Posterior cingulate gyrus (tissue), 11 donors: ENCODE measurements at places on chromosomes 12 and 14.

DNA sequence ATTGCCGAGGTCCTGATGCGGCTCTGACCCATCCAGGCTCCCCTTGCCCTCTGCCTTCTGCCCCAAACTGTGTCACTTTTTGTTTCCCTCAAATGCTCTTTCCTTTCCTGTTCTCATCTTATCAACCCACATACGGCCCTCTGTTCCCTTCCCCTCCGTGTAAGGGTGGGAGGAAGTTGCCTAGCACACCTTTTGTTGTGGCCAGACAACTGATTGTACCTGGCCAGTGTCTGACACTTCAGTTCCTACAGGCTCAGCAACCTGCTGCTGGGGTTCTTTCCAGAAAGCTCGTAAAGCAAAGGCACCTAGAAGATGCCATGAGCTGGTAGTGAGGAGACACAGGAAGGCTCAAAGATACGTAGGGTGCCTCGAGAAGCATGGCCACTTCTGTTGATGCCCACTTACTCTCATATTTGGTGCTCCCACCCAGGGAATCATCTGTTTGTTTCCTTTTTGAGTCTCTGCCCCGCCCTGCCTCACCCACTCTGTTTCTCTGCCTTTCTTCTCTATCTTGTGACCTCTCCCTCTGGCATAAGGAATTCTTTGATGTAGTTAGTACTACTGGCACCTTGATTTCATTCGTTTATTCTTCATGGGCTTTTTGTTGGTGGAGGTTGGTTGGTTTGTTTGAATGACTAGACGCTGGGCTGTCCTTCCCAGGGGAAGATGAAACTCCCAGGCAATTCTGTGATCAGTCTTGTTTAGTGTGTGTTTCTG, 152.4 kb upstream of the FKBP4 start:
- DNase-seq, result no peak

- peak; percentile 89 for DNase-seq
These were observed at the start of gene SUSD6 for GRCh38 chr14:69611172-69612013. TSS of gene SUSD6 (plus strand) at chr14:69611596. CDS start at chr14:69658593, 46,997 bp downstream.

- DNase-seq, result no peak
These were observed 8.5 kb downstream of the MAPKAPK5 start for GRCh38 chr12:111850526-111850925.

DNA sequence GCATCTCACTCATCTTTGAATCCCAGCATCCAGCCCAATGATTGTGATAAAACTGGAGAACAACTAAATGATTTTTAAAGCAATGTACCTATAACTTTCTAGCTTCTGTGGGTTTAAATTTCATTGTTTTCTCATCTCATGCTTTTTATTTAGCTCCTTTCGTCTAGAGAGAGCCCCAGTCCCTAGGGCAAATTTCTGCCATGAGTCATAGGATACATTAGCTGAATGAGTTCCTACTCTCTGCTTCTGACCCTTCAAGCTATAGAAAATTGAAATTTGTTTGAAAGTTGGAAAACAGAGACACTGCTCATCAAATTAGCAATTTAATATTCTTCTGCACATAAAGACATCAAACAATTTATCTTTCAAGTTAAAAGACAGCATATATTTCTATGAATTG, 113.9 kb downstream of the KIF21A start:
- DNase-seq, result no peak

- no peak for DNase-seq
These were observed 62.5 kb upstream of the PRICKLE1 start for GRCh38 chr12:42652048-42652447.

- no peak for DNase-seq
These were observed 34.4 kb downstream of the TMEM116 start for GRCh38 chr12:111978545-111978944.

DNA sequence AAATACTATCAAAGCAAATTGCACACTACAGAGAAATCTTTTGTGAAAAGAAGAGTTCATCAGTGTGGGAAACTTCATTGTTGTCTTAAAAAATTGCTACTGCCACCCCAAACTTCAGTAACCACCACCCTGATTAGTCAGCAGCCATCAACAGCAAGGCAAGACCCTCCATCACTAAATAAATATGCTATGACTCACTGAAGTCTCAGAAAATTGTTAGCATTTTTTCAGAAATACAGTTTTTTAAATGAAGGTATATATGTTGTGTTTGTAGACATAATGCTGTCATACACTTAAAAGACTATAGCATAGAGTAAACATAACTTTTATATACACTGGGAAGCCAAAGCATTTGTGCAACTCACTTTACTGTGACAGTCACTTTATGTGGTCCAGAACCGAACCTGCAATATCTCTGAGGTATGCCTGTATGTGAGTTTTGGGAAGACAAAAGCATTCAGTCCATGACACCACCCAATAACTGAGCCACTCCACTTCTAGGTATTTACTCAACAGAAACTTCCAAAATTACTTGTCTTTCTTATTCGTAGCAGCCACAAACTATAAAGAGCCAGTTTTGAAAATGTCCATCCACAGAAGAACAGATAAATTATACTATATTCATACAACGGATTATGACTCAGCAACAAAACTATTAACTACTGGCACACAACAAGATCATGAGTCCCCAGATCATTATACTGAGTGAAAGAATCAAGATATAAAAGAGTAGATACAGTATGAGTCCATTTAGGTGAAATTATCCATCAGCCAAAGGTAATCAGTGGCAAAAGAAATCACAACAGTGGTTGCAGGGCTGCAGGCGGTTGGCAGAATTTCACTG, 649.6 kb downstream of the BCL11B start:
- no peak for DNase-seq

DNA sequence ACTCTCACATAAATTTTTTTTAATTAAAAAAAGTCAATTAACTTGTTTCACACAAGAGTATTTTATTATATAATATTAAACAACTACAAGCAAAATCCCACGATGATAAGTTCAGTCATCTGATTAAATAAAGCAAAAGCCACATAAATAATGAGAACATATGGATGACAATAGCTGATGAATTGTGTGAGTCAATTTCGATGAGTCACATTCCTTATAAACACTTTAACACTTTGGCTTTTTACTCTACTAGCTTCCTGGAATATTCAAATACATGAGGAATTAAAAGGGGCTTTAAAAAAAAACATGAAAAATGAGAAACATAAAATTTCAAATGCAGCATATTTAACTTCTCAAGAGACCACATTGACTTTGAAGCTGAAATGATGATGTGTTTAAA, 95.3 kb downstream of the BCAT1 start:
- no peak for DNase-seq

DNA sequence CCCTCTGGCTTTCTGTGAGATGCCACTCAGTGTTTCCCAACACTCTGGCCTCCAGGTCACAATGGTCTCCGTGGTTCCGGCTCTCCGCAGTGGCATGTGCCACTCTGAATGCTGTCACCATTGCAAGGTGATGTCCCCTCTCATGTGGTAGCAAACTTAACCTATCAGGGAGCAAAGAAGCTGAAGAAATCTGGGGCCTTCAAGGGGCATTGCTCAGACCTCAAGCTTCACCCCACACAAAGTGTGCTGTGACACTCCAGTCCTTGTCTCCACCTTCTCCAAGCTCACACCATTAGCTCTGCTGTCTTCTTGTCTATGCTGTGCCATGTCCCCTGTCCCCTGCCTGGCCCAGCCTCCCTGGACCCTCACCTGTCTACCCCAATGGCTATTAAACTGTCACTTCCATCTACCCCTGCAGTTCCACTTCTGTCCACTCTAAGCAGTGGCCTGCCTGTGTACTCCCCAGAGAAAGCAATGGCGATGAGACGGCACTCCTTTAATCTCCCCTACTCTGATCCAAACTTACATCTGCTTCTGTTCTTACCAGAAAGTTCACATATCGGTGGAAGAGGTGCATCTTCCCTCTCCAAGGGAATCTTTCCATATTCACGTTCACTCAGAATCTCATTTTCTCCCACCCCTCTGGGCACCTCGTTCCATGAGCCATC, 93.7 kb downstream of the DHRS2 start:
- DNase-seq, result no peak

DNA sequence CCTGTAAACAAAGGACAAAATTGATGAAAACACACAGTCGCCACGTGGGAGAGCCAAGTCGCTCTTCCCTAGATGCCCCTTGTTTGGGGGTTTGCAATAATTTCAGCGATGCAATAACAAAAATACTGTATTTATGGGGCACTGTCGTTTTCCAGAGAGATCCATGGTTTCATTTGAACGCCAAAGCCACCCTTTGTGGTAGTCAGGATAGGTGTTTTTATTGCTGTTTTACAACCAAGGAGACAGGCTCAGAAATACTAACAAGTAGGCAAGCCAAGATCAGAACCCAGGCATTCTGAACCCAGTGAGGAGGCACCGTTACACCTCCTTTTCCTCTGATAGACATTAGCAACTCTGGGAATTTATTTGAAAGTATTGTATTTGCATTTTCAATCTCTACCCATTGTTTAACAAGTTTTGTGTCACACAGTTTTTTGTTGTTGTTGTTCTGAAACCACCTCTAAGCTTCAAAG, 831 bp upstream of the BTBD7 start:
- no peak for DNase-seq

- no peak for DNase-seq
These were observed 37.8 kb upstream of the OR4E1 start for GRCh38 chr14:21711360-21711961.

- no peak for DNase-seq
These were observed 82.9 kb downstream of the SPATA7 start for GRCh38 chr14:88468406-88468805.
